Naive thymus-derived CD4-positive, alpha-beta T cell (primary cell): ENCODE measurements at places on chromosomes 12 and 14. TPM values are rescaled to one million over a fixed set of nuclear protein-coding genes. Genes with fewer than 3 reads are reported as not detected.

The MOAP1 gene
- polyA plus RNA-seq = 80.8 TPM

The CFAP251 gene
- polyA plus RNA-seq = not detected

The SLC38A4 gene
- polyA plus RNA-seq = not detected

The FERMT2 gene
- polyA plus RNA-seq = not detected

The GALNT16 gene
- not detected for polyA plus RNA-seq

The DPPA3 gene
- not detected for polyA plus RNA-seq

The TAS2R14 gene
- polyA plus RNA-seq = 0.60 TPM

GRCh38 chr14:72876005-72876709 lies 17.7 kb downstream of the DPF3 start:
- no peak for DNase-seq

- no peak for DNase-seq
Observed at GRCh38 chr12:34402899-34403705, 380.8 kb downstream of the ALG10 start.

DNA sequence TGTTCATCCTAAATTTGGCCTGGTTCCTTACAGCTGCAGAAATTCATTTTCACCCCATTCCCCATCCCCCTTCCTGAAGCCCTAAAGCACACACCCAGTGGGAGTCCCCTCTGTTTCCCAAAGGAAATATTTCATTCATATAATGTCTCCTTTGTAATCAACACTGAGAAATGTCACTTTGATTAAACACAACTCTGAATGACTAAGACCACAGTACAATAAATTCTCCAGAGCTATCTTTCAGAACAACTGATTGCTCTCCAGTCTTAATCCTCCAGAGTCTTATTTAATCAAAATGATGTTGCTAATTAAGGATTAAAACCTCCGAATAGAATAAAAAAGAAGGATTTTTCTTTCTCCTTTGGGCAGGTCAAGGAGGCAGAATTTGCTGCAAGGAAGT lies 6.4 kb downstream of the SLC15A5 start:
- no peak for DNase-seq

- no peak for DNase-seq
Observed at GRCh38 chr14:68807148-68807600, 14.3 kb upstream of the ZFP36L1 start.

DNA sequence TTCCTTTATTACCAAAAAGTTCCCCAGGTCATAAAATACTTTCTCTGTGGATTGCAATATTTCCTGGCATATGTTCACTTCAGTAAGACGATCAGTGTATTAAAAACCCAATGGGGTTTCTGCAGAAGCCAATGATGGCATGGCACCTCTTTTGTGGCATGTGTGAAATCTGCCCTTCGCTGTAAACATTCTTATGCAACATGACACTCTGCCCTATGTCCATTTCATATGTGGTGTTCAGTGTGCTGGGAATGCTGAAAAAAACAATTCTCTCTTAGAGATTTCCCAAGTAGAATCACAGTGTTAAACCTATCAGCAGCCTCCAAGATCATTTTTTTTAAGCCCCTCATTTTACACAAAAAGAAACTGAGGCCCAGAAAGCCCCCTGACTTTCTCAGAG lies 2.3 kb upstream of the MYBPC1 start:
- no peak for DNase-seq

- no peak for DNase-seq
Observed at GRCh38 chr12:51811203-51812202, 37.0 kb downstream of the FIGNL2 start.

DNA sequence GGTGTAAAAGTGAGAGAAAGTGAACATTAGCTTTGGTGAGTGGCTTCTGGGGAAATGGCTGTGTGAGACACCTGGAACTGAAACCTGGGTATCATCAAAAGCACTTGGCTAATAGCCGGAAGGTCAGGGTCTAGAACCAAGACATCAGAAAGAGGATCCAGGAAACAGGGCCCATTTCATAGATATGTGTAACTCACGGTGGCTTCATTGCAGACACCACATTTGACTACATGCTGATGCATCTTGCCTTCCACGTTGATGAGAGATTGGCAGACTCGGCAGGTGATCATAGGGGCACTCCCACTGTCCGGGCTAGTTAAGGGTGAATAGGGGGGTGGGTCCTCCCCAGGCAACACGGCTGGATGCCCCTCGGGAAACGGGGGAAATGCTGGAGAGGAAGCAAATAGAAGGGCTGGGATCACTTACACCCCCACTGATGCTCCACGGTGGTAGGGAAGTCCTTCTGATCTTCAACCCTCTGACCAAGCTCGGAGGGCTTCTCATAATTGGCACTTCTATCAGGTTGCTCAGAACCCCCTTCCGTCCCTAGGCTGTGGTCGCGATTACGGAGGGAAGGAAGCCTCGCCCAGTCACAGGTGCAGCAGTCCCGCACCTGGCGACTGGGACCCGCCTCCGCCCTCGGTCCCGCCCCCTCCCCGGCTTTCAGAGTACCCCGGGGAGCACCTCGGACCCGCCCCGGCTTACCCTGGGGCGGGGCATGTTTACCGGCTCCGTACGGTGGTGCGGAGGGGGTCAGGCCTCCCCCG lies 593 bp downstream of the PIP4P1 start:
- peak; percentile 84 for DNase-seq

GRCh38 chr12:11798856-11799501 lies 149.5 kb downstream of the ETV6 start:
- no peak for DNase-seq

GRCh38 chr12:132188451-132188901 lies 44.2 kb downstream of the NOC4L start:
- no peak for DNase-seq

DNA sequence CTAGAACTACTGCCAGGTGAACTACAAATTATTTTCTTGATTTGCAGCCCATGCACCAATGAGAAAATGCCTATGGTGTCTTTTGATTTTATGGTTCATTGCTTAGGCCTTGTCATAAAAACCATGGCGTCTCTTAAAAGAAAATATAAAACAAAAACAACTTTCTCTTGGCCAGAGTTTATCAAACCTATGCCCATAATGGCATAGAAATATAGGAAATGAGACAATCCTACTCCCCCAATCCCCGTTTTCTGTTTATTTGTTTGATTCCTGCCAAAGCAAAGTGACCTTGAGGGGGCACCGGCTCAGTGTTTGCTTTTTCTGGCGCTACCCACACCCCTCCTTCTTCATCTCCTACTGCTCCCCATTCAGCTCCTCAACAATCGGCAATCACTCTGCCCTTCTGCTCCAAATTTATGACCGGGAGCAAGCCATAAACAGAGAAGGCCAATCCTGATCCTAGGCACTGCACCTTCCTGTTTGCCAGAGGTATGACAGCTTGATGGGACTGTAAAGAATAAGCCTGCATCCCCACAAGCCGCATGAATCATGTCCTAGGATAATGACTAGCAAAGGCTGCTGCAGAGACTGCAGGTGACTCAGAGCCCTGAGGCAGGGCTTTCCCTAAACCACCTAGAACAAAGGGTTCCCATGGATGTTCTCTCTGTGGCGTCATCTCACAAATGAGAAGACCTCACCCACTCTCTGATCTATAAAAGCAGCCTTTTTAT lies 874.9 kb downstream of the NRXN3 start:
- DNase-seq = no peak
